Activated T-helper 1 cell treated with Interleukin-2 at 50 U/mL for 16 hours (primary cell): ENCODE measurements at places on chromosomes 2 and 18.

GRCh38 chr18:75215663-75216062 is 5.1 kb downstream of the TSHZ1 start:
- no peak for DNase-seq

DNA sequence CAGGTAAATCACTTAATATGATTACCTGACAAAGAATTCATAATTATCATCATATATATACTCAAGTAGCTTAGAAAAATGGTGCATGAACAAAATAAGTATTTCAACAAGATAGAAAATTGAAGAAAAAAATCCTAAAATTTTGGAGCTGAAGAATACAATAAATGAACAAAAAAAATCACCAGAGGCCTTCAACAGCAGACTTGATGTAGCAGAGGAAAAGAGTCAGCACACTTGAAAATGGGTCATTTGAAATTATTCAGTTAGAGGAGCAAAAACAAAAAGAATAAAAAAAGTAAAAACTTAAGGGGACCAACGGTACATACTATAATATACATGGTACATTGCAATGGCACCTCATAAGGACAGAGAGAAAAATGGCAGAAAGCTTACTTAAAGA is 40.2 kb upstream of the CD226 start:
- no peak for DNase-seq

GRCh38 chr18:31680831-31681568 is 3.4 kb downstream of the B4GALT6 start:
- no peak for DNase-seq

DNA sequence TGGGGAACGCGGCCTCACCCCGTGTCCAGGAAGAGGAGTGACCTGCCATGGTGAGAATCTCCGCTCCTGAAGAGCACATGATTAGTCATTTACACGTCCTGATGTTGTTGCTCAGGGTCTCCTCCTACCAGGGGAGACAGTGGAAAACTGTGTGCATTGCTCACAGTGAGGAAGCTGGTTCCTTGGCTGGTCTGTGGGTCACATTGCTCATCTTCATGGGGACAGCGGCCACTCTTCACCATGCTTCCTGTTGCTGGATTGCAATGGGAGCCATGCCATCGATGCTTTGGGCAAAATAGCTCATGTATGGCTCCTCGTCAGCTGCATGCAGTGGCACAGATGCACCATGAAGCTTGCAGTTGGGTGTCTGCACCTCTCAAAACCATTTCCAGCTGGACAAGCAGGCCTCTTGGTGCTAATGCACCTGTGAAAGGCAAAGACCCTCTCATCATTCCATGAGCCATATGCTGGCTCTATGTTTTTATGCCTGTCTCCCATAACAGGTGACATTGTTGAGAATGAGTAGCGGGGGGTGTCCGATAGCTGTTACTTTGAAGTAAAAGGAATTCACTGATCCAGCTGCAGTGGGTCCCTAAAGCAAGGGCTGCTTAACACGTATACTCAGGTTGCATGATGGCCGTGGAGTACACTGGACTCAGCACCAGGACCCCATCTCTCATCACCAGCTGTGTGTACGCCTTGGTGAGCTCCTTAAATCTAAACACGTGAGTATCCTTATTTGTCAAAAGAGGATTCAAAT is 135.0 kb upstream of the ALKAL2 start:
- no peak for DNase-seq

DNA sequence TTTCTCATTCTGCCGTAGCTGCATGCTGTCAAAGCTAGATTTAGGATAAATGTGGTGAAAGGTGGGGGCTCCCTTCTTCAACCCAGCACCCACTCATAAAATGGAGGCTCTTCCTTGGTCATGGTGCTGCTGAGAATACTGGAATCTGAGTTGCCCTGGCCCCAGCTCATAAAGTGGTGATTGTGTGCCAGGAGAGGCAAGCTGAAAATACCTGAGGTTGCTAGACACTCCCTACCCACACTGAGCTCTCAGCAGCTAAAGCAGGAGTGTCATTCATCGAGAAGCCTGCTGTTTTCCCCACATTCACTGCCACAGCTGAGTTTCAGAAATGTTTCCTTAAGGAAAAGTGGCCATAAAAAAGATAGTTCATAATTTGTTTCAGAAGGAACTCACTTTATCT is 297.1 kb upstream of the RBMS1 start:
- no peak for DNase-seq

DNA sequence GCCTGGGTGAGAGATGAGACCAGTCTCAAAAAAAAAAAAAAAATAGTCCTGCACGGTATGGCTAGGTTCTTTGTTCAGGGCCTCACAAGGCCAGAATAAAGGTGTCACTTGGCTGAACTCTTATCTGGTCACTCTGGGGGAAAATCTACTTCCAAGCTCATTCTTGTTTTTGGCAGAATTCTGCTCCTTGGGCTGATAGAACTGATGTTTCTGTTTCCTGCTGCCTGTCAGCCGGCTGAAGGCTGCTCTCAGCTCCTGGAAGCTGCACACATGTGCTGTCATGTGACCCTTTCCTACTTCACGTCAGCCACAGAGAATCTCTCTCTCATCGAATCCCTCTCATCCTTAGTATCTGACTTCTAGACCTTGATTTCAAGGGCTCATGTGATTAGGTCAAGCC is 10.4 kb downstream of the CSRNP3 start:
- no peak for DNase-seq

- DNase-seq = no peak
Measured at GRCh38 chr18:8799001-8799400, 93.6 kb downstream of the MTCL1 start.

- DNase-seq = no peak
Measured at GRCh38 chr18:55485666-55486065, 102.3 kb downstream of the TCF4 start.

DNA sequence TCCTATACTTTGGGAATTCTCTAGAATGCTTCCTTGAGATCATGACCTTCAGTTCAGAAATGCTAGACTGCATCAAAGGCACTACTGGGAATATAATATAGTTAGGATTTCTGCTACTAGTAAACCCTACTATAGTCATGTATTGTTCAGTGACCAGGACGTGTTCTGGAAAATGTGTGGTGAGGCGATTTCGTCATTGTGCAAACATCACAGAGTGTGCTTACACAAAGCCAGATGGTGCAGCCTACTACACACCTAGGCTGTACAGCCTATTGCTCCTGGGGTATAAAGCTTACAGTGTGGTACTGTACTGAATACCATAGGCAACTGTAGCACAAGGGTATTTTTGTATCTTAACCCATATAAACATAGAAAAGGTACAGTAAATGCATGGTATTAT is 13.0 kb downstream of the CXCR4 start:
- DNase-seq = no peak

DNA sequence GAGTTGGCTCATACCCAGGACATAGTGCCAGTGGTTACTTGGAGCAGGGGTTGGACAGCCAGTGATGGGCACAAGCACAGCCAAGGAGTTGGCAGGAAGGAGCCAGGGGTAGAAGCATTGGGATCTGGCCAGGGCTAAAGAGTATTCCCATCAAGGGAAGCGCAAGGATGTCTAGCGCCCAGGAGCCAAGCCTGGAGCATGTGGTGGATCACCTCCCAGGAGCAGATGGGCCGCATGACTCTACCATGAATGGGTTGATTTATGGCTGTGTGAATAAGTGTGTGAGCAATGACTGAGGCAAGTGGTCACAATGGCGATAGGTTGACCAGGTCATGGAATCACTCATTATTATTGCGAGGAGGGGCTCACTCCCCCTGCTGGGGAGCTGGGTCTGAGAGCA is 111.1 kb downstream of the FHOD3 start:
- no peak for DNase-seq

DNA sequence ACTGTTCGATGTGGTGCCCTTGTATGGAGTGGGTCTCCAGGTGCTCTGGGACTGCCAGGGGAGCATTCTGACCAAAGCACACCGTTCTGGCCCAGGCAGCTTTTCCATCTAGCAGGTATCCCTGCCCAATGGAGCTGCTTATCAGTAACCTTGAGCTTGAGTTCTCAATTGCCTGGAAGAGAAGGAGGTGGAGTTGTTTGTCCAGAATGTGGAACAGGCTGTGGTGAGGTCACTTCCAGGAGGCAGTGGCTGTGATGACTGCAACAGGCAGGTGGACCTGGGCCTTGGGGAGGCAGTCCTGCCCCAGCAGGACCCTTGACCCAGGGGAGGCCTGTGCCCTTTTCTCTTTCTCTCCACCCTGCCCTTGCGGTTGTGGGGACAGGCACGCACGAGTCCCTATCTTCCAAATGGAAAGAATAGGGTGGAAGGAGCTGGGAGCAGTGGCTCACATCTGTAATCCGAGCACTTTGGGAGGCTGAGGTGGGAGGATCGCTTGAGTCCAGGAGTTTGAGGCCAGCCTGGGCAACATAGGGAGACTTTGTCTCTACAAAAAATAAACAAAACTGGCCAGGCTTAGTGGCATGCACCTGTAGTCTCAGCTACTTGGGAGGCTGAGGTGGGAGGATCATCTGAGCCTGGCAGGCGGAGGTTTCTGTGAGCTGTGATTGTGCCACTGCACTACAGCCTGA is 66.2 kb upstream of the MCFD2 start:
- DNase-seq = no peak

DNA sequence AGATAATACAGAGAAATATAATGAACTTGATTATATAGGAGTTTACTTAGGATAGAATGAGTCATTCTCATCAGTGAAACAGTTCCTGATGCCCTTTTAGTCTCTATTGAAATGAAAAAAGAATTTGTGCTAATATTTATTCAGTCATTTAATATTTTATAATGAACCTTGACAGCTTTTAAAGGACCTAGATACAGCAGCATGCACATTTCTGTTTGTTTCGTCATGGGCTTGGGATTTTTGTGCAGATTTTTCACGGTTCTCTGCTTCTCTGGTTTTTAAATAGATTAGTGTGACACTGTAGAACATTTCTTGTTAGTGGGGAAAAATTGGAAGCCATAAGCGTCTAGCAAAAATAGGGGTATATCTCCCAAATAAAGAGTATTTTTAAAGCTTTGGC is 60.7 kb downstream of the NABP1 start:
- DNase-seq = no peak

- DNase-seq = no peak
Measured at GRCh38 chr2:160657196-160657595, 163.6 kb upstream of the RBMS1 start.

GRCh38 chr2:27408601-27409320 is 630 bp downstream of the PPM1G start:
- DNase-seq = peak; percentile 2

DNA sequence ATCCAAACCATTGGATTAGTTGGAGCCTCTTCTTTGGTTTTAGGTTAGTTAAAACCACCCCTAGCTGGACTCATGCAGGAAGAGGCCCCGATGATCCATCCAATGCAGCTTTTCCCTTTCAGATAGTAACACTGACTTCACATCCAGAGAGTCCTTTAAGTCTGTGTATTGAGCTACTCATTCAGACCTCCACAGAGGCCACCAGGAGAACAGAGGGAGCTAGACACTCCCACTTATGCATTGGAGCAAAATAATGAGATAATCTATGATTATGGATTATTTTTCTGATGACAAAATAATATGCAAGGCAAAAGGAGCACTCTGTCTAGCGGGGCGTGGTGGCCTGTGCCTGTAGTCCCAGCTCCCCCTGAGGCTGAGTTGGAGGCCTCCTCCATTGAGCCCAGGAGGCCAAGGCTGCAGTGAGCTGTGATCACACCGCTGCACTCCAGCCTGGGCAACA is 1.6 kb upstream of the ROCK2 start:
- no peak for DNase-seq

- no peak for DNase-seq
Measured at GRCh38 chr2:142426064-142426463, 295.2 kb upstream of the LRP1B start.

DNA sequence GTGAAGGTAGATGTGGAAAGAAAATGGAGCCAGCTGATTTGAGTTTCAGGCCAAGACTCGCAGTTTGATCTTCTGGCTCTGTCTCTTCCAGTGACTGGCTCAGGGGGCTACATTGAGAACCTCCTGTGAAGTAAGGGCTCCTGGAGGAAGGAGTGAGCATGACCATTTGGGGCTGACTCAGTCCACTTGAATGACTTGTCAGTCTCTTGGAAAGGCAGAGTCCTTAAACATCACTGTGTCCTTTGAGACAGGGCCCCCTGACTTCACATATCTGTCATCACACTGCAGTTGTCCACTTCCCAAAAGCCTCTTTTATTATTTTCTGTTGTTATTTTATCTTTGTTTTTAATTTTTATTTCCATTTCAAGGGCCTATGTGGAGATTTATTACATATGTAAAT is 204.6 kb upstream of the APCDD1 start:
- DNase-seq = no peak

DNA sequence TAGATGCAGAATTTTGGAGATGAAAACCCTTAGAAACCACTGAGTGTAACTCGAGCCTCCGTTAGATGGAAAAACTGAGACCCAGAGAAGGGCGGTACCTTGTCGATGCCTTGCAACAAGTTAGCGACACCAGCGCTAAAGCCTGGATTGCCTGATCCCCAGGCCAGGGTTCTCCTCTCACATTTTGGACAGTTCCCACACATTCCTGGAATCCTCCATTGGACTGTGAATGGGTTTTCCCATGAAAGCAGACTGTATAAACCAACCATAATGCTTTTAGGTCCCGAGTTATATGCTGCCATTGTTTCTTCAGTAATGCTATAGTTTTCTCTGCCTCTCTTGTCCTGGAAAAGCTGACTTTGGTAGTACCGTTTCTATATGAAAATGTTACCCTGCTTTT is 37.1 kb upstream of the LPIN1 start:
- no peak for DNase-seq

- DNase-seq = no peak
Measured at GRCh38 chr2:120661551-120661950, 74.1 kb upstream of the GLI2 start.

GRCh38 chr2:46335391-46336282 is 38.4 kb downstream of the EPAS1 start:
- no peak for DNase-seq

- DNase-seq = no peak
Measured at GRCh38 chr2:128358941-128359731, 40.5 kb upstream of the HS6ST1 start.

DNA sequence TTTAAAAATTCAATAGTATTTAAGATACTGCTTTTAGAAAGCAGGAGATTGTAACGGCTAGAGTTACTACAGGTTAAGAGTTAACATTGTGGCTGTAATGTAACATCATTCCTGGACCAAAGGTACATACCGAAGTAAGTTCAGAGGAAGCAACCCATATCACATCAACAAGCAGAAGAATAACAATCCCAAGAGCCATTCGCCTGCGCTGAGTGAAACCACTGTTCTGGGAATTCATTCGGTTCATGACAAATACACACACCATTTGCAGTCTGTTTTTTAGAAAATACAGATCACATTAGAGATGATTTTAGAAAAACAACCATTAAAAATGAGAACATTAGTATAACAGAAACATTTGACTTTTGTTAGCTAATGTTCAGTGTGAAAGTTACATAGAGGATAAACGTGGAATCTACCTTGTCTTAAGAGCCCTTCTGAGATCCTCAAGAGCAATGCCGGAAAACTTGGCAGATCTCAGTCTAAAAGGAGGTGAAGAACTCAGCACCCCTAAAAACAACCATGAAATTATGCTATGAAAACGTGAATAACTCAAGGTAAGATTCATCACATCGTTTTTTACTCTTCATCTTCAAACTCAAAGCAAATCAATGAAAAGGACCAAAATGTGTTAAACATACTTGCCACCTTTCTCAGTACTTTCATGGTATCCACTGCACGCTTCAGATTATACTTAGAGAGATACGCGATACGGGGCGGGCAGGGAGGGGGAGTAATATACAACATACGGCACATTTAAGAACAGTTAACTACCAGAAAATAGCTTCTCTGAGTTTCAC is 1.2 kb downstream of the SLC35F5 start:
- no peak for DNase-seq

GRCh38 chr18:9102508-9103375 is at the start of gene NDUFV2:
TSS of gene NDUFV2 (plus strand) at chr18:9102699. CDS start at chr18:9102744, 45 bp downstream.
- peak; percentile 99 for DNase-seq

GRCh38 chr2:28350196-28350595 is 42.5 kb upstream of the FOSL2 start:
- no peak for DNase-seq

- DNase-seq = no peak
Measured at GRCh38 chr2:152466041-152466440, 131.1 kb downstream of the FMNL2 start.
